ENCODE measurements at places on chromosomes 1 and 21.
A peak's percentile ranks its signal among the peaks of the same experiment; 100 is the strongest.

GRCh38 chr1:186658999-186659398 is 21.2 kb downstream of the PTGS2 start:
- no peak for DNase-seq

DNA sequence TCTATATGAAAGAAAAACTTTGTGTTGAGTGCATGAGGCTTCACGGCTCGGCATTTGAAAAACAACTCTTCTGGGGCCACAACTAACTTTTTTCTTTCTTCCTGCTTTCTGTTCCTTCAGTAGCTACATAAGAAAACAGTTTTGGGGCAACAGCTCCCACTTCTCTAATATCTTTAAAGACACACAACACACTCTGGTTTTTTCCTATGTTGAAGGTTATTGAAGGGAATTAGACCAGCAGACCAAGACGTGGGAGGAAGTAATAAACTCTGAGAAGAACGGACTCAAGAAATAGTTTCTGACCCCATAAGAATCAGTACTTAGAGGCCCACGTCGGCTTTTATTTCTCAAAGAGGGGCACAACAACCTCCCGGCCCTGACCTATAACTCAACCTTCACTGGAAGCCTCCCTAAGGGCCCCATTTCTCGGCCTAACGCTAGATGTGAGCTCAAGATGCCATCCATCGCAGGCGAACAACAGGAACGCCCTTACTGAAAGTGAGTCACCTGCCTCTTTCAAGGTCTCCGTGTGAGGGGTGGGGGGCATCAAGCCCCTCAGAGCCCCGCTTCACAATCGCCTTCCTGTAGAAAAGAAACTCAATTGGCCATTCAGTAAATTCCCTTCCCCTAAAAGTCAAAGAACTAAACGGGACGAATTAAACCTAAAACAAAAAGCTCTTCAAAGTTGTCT is 844 bp downstream of the ZMYM6 start:
- DNase-seq, result peak; percentile 53

- DNase-seq, result no peak
These were observed 34.2 kb downstream of the RIMKLA start for GRCh38 chr1:42414551-42415496.

DNA sequence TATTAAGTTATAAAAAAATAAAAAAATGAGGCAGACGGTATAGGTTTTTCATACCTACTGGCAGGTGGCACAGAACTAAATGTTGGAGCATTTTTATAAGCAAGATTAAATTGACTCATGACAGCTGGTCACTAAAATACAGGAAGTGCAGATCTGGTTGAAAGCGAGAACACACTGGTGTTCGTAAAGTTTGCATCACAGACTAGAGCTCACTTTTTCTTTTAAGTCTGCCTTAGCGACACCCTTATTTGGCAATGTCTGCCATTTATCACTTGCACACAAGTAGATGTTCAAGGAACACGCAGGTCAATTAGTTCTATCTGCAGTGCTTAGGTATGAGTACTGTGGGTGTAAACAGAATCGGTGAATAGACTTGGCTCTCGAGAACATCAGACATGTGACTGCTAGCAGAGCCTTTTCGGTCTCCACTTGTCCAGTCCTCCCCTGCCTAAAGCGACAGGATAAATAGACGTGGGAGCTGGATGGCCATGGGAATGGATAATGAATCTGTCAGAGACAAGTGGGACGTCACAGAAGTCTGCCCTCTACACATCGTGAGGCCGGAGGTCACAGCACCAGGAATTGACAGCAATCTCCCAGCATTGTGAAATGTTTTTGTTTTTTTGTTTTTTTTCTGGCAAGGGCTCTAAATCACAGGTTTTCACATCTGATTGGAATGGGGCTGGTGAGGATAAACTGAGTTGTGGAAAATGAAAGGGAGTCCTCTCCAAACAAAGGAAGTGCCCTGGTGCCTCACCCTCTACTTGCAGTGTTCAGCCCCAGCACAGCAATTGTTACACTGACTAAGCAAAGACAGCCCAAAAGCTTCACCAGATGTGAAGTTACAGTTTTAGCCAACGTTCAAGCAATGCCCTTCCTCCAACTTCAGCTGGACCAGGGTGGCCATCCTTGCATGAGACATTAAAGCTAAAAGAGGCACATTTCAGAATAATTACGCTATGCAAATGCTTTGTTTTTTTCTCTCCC is 248.9 kb downstream of the NTNG1 start:
- DNase-seq, result no peak

DNA sequence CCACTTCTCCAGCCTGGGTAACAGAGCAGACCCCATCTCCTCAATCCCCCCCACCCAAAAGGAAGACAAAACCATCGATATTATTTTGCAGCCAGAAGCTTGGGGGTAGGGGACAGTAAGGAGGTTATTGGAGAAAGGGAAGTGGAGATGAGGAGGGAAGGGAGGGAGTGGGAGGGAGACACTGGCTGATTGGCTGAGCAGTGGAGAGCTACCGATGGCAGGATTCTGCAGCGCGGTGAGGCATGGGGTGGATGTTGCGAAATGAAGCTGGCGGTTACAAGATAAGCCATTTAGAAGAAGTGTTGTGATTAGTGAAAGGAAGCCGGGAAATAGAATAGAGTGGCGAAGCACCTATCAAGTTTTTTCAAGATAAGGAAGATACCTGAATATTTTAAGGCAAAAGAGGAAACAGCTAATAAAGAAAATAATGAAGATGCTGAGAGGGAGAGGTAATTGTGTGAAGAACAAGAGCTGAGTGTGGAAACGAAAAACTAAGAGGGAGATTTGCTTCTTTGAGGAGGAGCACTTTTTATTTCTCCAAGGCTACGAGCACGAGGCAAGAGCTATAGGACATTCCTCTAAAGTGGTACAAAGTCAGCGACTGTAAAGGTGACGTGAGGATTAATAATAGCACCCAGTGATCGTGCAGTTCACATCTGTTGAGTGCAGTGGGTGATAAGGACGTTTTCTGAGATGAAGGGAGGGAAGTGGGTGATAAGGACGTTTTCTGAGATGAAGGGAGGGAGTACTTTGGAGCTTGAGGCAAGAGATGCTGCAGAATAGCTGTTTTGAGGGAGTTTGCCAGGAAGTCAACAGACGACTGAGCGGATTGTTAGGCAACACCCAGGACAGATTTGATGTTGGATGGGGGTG is 103.2 kb upstream of the KIF26B start:
- peak; percentile 23 for DNase-seq

GRCh38 chr1:212749821-212750535 is 41.6 kb downstream of the NSL1 start:
- DNase-seq, result peak; percentile 73
